ENCODE measurements at places on chromosomes 1 and 21.

- DNase-seq, result no peak
These were observed 277.0 kb downstream of the PTPRU start for GRCh38 chr1:29513357-29513756.

GRCh38 chr1:189681252-189681919, 796.3 kb downstream of the BRINP3 start:
- DNase-seq, result no peak

GRCh38 chr1:40232444-40232843, 15.3 kb upstream of the TMCO2 start:
- no peak for DNase-seq

DNA sequence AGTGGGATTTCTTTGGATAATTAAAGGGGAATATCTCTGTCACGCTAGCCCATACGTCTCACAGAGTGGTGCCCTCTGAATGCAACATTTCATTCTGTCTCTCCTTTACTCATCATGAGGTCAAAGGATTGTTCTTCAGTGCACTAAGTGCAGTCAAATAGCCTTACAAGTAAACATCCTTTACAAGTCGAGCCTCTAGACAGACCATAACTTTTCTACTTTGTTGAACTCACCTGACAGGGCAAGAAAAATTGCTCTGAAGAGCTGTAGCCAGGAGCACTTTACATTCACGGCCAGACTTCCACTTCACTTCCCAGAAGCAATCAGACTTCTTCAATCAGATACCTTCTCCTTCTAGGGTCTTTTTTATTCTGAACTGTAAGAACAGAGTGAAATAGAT, 768.0 kb upstream of the TMPRSS15 start:
- no peak for DNase-seq

- DNase-seq, result no peak
These were observed 233.0 kb upstream of the NRIP1 start for GRCh38 chr21:15297824-15298223.

DNA sequence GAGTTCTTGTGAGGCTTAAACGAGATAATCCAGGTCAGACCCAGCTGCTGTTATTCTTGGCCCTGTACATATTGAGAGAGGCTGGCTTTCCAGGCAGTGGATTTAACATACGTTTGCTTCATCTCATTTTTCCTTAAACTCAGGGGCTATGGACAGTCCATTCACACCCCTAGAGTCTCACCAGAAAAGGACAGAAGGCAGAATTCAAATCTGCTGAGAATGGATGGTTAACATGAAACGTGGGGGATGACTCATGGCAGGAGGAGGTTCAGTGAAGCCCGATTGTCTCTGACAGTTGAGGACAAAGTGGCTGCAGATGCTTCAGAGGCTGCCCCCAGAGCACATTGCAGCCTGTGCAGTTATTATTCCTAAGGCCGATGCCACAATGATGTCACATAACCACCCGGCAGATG, 39.5 kb downstream of the TGFB2 start:
- DNase-seq, result no peak

- no peak for DNase-seq
These were observed 8.5 kb downstream of the SLC26A9 start for GRCh38 chr1:205934788-205935187.

DNA sequence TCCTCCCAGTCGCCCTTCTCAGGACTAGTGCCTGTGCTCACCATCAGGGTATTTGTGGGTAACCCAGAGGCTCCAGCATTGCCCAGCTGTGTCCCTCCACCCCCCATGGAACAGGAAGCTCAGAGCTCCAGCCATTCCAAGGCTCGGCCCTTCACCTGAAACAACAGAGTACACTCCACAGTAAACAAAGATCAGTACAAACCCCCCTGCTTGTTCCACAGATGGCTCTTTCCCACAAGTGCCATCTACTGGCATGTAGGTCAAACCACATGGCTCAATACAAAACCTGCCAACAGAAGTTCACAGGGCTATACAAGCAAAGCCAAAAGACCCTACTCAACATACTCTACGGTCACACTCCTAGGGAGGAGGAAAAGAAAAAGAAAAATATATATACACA, 258.7 kb downstream of the AGBL4 start:
- no peak for DNase-seq

DNA sequence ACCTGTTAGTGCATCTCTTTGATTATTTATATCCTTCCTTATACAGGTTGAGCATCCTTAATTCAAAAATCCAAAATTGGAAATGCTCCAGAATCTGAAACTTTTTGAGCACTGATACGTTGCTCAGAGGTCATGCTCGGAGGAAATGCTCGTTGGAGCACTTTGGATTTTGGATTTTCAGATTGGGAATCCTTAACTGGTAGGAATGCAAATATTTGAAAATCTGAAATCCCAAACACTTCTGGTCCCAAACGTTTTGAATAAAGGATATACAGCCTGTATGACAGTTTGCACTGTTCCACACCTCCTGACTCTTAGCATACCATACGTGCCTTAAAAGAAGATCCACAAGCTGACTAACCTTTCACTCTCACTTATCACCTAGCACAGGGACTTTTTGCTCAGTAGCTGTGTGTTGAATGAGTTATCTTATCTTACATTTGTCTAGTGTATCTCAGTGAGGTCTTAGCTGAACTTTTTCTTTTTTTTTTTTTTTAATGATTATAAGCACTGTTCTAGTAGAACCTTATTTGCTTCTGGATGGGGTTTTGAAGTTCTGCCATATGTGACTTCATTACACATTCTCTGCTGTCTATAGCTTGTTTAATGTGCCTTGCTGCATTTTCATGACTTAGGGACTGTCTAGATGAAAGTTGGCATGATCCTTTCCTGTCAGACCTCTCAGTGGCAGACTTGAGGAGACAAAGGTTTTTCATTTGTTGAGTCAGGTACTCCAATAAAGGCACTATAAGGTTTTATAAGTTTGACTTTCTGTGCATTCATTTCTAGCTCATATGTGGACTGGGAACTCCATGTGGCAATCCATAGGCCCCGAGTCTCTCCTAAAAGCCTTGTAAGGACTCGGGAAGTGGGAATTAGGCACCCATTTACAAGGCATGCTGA, 21.6 kb downstream of the PTGFRN start:
- no peak for DNase-seq

- no peak for DNase-seq
These were observed 283.4 kb downstream of the KCNH1 start for GRCh38 chr1:210850556-210850955.

DNA sequence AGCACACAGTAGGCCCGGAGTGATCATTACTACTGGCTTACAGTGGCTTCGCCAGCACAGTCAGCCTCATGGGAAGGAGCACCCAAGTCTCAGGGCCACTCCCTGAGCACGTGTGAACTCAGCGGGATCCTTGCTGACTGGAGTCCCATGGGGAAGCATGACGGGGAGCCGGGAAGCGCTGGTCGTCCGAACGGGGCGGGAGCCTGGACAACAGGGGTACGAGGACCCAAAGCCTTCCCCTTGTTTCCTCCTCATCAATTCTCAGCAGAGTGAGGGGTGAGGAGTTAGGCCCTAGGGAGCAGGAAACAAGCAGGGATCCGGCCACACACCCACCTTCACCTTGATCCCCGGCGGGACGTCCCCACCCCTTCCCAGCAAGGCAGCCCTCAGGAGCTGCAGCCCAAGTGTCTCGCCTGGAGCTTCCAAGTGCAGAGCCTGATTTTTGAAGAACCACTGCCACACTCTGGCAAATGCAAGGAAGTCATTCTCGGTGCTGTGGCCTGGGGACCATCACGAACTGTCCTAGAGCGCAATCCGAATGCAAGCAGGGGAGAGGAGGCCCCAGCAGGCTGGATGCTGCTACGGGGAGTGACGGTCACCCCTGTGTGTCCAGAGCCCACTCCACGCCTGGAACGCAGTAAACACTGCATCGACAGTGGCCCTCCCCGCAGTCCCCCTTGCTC, 35.5 kb downstream of the TOMM20 start:
- DNase-seq, result no peak

DNA sequence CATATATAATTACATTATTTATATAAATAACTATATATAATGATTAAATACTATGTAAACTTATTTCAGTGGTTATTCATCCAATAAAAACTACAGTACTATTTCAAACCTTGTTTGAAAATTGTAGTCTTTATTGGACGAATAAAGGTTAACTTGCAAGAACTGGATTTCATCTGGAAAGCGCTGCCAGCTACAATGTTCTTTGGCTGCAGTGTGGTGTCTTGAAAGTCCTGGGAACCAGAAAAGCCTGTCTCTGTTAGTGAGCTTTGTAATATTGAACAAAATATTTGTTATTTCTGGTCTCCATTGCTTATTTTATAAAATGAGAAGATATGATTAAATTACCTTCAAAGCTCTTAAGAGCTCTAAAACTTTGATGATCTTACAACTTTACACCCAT, 763.6 kb downstream of the ADGRL2 start:
- no peak for DNase-seq

GRCh38 chr1:62040450-62040849, 154.2 kb upstream of the L1TD1 start:
- no peak for DNase-seq

GRCh38 chr1:171196351-171196750, 11.3 kb downstream of the FMO2 start:
- no peak for DNase-seq

GRCh38 chr1:30678209-30678608, 45.2 kb downstream of the MATN1 start:
- no peak for DNase-seq

DNA sequence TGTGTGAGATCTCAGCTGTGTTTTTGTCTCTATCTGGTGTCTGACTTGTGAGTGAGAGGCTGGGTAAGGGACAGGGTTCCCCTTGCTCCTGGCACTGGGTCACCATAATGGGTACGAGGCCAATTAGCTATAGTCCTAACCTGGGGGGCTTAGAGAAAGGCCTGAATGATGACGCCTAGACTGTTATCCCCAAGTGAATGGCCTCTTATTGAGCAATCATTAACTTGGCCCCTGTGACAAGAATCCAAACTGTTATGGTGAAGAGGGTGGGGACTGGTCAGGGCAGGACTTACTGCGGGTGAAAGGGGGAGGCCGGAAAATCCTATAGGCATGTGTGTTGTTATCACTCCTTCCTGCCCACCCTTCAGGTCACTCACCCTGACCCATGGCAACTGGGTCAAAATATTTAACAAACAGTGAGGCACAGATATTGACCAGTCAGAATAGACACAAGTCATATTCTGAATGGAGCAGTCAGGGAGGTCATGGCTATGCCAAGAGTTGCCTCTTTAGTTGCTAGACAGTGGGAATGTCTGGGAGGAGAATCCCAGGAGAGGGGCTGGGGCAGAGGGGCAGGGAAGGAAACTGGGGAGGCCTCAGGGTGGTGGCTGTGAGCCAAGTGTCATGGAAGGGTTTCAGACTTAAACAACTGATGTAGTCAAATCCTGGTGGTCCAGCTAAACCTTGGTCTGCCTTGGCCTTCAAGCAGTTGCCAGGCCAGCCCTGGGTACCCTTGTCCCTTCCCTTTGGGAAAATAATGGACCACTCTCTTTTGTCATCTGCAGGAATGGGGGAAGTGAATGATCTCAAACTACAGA, 3.2 kb downstream of the NR0B2 start:
- no peak for DNase-seq

DNA sequence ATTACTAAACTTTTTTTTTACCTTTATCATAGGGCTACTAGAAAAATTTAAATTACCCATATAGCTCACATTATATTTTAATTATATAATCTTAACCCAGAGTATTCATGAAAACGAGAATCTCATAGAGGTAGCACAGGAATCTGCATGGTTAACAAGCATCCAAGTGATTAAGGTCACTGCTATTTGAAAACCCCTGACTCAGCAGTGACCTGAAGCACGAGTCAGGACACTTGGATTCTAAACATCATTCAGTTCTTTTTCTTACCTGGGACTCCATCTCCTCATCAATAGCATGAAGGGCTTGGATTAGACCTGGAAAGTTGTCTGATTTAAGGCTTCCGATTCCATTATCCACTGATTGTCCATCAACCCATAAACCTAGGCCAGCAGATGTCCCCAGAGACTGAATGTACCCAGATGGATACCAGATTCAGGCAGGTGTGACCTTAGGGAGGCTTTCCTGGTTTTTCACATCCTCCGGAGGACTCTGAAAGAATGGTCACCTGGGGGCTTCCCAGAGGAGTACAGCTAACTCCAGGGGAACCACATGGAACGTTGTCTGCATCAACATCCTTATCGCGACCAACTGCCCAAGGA, 174.3 kb downstream of the SETD4 start:
- DNase-seq, result no peak

DNA sequence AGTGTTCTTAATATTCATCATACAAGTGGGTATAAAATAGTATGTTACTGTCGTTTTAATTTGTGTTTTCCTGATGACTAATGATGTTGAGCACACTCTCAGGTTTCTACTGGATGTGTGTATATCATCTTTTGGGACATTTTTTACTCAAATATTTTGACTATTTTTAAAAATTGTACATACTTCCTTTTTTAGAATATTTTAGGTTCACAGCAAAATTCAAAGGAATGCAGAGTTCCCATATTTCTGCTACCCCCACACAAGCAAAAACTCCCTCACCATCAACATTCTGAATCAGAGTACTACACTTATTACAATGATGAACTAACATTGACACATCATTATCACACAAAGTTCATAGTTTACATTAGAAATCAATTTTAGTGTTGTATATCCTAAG, 114.5 kb downstream of the DPYD start:
- no peak for DNase-seq

DNA sequence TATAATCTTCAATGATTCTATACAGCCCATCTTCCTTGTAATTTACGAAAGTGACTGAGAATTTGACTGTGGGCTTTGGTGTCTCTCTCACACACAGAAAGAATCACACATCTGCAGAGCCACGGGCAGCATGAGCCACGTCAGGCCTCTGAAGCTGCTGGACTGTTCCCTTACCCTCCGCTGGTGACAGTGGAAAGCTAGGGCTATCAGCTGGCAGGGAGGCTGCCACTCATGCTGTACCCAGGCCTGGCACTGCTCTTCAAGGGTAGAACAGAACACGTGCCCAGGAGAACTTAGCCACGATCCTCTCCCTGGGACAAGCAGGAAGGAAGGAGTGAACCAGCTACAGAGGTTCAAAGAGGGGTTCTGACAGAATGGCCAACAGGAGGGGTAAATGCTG, 90.7 kb downstream of the JAK1 start:
- DNase-seq, result no peak

- DNase-seq, result no peak
These were observed 446.8 kb downstream of the PLPP3 start for GRCh38 chr1:56132520-56132919.

DNA sequence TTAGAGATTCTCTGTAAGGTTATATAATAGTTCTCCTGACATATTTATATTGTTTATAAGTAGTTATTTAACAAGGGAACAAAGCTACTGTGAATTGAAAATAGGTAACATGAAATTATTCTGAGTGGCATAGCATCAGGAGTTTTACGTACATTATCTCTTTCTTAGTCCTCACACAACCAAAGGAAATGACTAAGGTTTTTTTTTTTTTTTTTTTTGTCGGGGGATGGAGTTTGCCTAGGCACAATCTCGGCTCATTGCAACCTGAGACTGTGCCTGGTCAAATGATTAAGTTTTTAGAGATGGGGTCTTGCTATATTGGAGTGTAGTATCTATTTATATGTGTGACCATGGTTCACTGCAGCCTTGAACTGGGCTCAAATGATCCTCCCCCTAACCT, 24.9 kb downstream of the TMED5 start:
- DNase-seq, result no peak

DNA sequence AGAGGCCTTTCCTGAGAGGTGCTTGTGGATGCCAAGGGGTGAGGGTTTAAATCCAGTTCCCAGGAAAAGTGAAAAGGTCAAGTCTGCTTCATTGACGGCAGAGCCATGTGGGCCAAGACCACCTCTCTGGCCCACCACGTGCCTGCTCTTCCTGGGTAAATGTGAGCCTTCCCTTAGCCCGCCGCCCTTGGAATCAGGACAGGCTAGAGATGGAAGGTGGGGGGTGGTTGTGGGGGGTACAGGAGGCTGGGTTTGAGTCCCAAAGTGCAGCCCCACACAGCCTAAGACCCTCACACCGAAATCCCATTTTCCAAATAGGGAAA, 104.4 kb downstream of the EPHB2 start:
- DNase-seq, result no peak

All from activated CD8-positive, alpha-beta memory T cell treated with anti-CD3 and anti-CD28 coated beads for 4 hours (primary cell).